HS-5 (cell line): ENCODE measurements at places on chromosomes 16 and 17.

DNA sequence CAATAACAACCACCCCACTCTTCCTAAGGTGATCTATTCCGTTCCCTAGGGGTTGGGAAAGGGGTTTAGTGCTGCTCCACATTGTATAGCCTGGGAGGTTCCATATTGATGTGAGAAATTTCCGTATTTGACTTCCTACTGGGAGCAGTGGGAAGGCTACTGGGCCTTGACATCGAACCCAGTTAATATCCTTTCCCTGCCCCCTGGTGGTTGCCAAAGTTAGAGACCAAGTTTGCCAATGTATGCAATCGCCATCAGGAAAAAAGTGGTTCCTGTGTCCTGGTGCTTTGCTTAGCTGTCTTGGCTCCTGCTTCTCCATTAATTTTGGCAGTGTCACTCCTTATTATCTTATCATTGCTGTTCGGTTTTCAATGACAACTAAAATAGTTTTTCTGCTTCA is 914.9 kb downstream of the KCNJ2 start:
- no peak for DNase-seq

DNA sequence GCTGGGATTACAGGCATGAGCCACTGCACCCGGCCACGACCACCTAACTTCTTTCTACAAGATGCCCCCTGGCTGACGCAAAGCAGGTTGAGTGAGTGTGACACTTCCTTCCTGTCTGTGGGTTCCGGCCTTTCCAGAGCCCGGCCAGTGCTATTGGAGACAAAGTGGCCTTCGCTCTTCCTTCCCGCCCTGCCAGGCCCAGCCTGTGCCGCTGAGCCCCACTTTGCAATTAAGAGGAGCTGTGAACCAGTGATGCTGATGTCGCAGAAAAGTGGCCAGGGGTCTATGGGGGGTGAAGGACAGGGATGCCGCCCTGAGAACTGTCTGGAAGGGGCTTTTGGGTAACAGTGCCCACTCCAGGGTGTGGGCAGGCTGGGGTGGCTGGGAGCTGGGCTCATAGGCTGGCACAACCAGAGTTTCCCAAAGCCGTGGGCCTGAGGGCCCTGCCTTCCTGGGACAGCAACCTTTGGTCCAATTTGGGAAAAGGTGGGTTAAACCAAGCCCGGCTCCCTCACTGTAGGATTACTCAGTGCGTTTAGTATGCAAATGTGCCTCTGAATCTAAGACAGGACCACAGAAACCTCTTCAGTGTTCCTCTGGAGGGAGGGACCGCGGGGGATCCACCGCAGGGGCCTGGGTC is 174.9 kb downstream of the SEC14L1 start:
- DNase-seq = no peak

DNA sequence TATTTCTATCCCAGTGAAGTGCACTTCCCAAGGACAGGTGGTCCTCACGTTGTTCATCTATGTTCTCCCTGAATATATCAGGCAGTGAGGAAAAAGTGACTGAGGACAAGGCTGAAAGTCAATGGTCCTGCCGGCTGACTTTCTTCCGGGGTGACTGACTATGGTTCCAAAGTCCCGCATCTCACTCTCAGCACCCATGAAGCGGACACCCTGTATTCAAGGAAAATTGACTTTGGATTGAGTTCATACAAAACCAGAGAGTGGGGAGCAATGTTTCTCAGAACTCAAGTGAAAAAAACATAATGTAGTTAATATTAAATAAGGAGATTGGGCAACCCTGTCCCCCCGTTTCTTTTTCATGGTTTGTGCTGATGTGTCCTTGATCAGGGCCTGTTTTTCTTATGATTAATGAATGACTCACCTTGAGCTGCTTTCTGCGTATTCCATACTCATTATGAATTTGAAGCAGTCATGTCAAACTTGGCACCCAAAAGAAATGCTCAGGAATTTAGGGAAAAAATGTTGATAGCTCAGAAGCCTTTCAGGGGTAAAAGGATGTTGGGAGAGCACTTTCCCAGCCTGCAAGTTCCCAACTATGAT is 184.0 kb downstream of the CYLD start:
- DNase-seq = no peak

DNA sequence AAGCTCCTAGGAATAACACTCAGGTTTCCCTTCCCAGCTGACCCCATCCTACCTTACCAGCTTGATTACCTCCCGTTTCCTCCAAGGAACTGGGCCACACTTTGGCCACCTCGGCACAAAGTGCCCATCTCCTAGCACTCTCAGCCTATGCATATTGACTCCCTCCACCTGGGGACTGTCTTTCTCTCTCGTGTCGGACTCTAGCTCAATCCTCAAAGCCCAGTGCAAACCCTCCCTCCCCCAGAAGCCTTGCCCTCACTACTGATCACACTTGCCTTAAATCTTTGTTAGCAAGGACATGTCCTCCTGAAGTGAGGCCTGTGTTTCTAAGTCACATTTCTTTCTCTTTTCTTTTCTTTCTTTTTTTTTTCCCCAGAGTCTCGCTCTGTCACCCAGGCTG is 2.6 kb upstream of the RAB26 start:
- DNase-seq = no peak

- DNase-seq = no peak
Observed at GRCh38 chr16:60510941-60511340, 1525.3 kb downstream of the CDH8 start.
